ENCODE measurements at places on chromosomes 12 and 14.

DNA sequence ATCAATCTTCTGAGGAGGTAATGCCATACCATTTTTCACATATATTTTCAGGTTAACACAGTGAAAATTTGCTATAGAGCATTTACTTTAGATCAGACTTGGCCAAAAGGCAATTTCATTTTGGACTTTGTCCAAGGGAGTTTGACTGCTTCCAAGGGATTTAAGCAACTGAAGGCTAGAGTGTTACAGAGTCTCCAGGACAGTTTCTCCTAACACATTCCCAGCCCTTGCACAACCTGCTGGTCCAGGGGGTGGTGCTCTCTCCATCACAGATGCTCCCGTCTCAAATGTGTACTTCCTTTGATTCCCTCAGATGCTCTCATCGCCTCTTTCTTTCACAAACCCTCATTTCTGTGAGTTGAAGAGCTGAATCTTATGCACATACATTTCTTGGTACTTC lies 143.1 kb downstream of the TPH2 start:
- DNase-seq: no peak

DNA sequence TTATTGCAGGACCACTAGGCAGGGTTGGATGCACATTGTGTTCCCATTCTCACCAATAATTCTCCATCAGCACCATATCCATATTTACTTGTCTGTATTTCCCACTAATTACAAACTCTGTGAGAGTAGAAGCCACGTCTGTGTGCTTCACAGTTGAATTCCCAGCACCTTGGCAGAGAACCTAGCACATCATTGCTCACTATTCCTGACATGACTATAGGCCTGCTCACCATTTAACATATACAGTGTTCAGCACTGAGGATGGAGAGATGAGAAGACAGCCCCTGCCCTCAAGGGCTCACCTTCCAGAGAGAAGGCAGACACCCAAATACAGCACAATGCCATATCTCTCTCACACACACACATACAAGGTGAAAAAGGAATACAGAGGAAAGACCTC lies 5.0 kb downstream of the DAD1 start:
- DNase-seq: no peak

DNA sequence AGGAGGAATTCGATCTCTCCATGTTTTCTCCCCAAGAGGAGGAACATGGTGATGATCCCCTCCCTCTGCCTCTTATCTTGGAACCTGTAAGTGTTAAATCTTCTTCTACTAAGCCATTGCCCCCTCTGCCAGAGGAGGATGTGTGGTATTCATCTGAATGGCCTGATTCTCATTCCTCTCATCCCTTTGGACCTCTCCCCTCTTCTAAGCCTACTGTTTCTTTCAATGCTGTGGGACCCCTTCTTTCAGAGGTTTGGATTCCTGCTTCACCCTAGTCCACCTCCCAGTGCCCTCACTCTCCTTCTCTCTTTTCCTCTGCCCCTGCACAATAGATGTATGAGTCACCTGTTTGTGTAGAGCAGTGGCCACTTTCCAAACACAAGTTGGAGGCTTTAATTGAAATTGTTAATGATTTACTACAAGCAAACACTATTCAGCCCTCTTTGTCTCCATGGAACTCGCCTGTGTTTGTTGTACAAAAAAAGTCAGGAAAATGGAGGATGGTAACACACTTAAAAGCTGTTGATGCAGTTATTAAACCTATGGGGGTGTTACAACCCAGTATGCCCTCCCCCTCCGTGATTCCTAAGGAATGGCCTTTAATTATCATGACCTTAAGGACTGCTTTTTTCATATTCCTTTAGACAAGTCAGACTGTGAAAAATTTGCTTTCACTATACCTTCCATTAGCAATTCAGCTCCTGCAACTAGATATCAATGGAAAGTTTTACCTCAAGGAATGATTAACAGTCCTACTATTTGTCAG lies 192.1 kb upstream of the ALG10B start:
- DNase-seq: no peak

GRCh38 chr12:22313963-22314330 lies 20.6 kb downstream of the ST8SIA1 start:
- no peak for DNase-seq

DNA sequence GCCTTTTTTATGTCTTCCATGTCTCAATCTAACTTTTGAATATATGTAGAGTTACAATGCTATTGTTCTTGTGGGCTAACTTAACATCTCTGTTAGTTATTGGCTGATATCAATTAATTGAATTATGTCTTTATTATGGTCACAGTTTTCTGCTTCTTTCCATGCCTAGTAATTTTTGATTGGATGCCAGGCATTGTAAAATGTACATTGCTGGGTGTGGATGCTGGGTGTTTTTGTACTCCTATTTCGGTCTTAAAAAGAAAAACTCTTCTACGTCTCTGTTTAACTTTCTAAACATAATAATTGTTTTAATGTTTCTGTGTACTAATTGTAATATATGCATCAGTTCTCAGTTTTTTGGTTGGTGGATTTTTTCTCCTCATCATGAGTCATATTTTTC lies 296.1 kb upstream of the PRICKLE1 start:
- DNase-seq: no peak

DNA sequence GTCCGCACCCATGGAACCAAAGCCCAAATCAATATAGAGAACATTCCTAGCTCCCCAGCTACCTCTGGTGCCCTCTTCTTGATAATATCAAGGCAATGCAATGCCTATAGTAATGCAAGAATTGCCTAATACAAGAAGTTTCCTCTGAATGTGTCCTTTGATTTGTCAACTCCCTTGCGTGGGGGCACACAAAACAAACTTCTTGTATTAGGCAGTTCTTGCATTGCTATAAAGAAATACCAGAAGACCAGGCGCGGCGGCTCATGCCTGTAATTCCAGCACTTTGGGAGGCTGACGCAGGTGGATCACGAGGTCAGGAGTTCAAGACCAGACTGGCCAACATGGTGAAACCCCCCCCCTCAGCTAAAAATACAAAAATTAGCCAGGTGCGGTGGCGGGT lies 10.4 kb upstream of the ITPK1 start:
- DNase-seq: no peak

- no peak for DNase-seq
These were observed 1.6 kb downstream of the KMT2D start for GRCh38 chr12:49059045-49059298.

DNA sequence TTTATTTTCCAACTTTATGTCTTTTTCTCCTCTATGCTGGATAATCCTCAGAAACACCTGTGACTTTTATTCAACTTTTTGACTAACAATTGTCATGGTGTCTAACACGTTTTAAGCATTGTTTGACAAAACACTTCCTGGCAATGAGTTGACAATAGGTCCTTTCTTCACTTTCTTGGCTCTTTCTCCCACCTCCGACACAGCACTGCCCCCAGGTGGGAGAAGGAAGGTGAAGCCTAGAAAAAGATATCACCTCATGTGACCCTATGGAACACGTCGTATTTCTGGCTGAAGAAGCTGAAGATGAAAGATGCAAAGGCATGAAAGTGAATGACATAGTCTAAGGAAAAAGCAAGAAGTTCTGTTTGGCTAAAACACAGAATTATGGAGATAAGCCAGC lies 430.0 kb downstream of the ETNK1 start:
- DNase-seq: no peak
